ENCODE measurements at places on chromosomes 2 and 18.

DNA sequence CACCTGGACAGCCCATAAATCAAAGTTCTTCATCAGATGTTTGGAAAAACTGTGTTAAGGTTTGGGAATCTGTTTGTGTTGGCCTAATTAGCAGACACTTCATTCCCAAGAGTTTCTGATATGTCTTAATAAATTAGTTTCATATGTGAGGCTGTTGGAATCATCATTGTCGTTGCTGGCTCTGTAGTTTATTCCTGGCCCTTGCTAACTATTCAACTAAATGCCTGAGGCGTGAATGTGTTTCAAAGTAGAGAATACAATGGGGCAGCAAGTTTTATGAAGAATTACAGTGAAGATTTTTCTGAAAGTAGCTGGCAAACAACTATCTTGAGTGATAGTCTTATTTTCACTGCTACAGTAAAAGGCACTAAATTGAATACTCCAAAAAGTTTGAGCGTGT, 141.1 kb downstream of the PARD3B start:
- no peak for DNase-seq

- no peak for DNase-seq
Observed at GRCh38 chr18:73261243-73261642, 393.5 kb upstream of the NETO1 start.

- no peak for DNase-seq
Observed at GRCh38 chr18:9353596-9353995, 19.0 kb downstream of the TWSG1 start.

DNA sequence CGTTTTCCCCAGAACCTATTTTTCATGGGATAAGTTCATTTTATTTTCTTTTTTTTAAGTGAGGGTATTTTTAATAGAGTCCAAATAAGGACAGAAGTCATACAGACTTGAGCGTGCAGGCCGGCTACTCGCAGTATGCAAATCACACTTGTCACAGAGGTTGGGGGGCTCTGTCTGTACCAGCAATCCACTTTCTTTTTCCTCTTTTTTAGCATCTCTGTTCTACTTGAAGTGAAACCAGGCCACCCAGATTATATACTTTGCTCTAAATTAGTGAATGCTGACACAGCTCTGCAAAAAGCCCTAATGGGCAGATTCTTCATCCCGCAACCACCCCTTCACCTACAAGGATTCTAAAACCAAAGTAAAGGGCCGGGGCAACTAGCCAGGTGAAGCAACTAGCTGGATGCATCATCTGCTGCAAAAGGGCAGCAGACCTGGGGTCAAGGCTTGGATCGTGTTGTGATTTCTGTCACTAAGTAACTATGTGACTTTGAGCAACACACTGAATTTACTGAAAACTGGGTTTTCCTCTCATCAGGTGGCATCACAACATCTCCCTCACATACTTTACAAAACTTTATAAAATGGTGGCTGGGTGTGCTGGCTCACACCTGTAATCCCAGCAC, 18.4 kb downstream of the KDSR start:
- DNase-seq = no peak
